Thoracic aorta (tissue), 2 donors: ENCODE measurements at places on chromosomes 6 and 20. TPM values are rescaled to one million over a fixed set of nuclear protein-coding genes. Genes with fewer than 3 reads are reported as not detected.

MATN4 gene
- 0.27 TPM for total RNA-seq

RAD21L1 gene
- not detected for total RNA-seq

SIRPB1 gene
- 8.5 TPM for total RNA-seq

IMPG1 gene
- not detected for total RNA-seq

EPB41L2 gene
- total RNA-seq = 99.6 TPM

PKIG gene
- 125 TPM for total RNA-seq

IP6K3 gene
- 0.56 TPM for total RNA-seq

PTCRA gene
- not detected for total RNA-seq

PLG gene
- total RNA-seq = not detected

TBX18 gene
- total RNA-seq = 53.5 TPM

- H3K4me1 ChIP-seq = peaks cover 15% of the 10 kb centered on the region
- DNase-seq = no peak
- H3K27me3 ChIP-seq = no peaks in the 10 kb centered on the region
- H3K36me3 ChIP-seq = no peaks in the 10 kb centered on the region
- H3K4me3 ChIP-seq = peak overlapping the region; percentile 85
- H3K27ac ChIP-seq = no peak overlapping the region
Measured at GRCh38 chr6:106511288-106512047, 117.8 kb downstream of the RTN4IP1 start.

GRCh38 chr6:3926150-3926482 is 76.9 kb downstream of the FAM50B start:
- H3K36me3 ChIP-seq = no peaks in the 10 kb centered on the region
- H3K27me3 ChIP-seq = no peaks in the 10 kb centered on the region
- H3K27ac ChIP-seq = no peak overlapping the region
- H3K4me3 ChIP-seq = no peak overlapping the region
- H3K4me1 ChIP-seq = peaks cover 17% of the 10 kb centered on the region
- no peak for DNase-seq

DNA sequence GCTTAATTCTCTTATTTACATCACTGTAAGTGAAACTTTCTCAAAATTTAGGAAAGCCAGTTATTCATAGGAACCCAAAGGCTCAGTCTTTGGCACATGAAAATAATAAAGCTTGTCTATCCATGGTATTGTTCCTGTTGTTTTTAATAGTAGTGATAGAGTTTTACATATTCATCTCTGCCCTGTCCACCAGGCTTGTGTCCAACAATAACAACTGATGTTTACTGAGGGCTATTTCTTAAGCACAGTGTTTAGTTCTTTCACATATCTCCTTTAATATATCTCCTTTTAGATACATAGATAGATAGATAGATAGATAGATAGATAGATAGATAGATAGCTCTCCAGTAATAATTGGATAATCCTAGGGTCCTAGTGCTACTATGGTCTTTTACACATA is 34.2 kb downstream of the FOXQ1 start:
- H3K4me1 ChIP-seq = no peaks in the 10 kb centered on the region
- no peaks in the 10 kb centered on the region for H3K27me3 ChIP-seq
- H3K27ac ChIP-seq = no peak overlapping the region
- no peaks in the 10 kb centered on the region for H3K36me3 ChIP-seq
- DNase-seq = no peak

DNA sequence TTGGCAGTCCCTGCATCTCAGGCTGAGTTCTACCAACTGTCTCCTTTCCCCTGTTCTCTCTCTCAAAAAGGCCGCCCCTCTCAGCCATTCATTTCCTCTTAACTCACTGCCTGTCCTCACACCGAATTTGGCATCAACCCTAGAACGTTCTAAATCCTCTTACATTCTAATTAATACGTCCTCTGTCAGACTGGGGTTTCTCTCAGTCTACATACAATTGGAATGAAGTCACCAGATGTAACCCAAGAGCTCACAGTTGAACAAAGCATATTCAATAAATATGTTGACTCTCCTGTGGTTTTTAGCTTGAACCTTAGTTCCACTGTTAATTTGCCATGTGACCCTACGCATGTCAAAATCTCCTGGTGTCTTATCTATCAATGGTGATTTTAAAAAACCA is 269.6 kb downstream of the CLIC5 start:
- H3K27me3 ChIP-seq = no peaks in the 10 kb centered on the region
- no peak overlapping the region for H3K4me3 ChIP-seq
- DNase-seq = no peak
- no peaks in the 10 kb centered on the region for H3K4me1 ChIP-seq
- H3K36me3 ChIP-seq = no peaks in the 10 kb centered on the region

- no peak for DNase-seq
- H3K36me3 ChIP-seq = peaks cover 11% of the 10 kb centered on the region
- H3K27me3 ChIP-seq = no peaks in the 10 kb centered on the region
- no peak overlapping the region for H3K27ac ChIP-seq
- H3K4me3 ChIP-seq = no peak overlapping the region
Measured at GRCh38 chr6:37303091-37303660, 45.2 kb upstream of the TMEM217 start.

- no peak overlapping the region for H3K4me3 ChIP-seq
- H3K27ac ChIP-seq = no peak overlapping the region
- no peaks in the 10 kb centered on the region for H3K27me3 ChIP-seq
- peaks cover 8% of the 10 kb centered on the region for H3K4me1 ChIP-seq
- no peaks in the 10 kb centered on the region for H3K36me3 ChIP-seq
- DNase-seq = no peak
Measured at GRCh38 chr6:38264605-38265004, 375.1 kb downstream of the BTBD9 start.

- no peaks in the 10 kb centered on the region for H3K36me3 ChIP-seq
- H3K4me3 ChIP-seq = peak overlapping the region; percentile 37
- no peaks in the 10 kb centered on the region for H3K27me3 ChIP-seq
- peaks cover 12% of the 10 kb centered on the region for H3K4me1 ChIP-seq
- no peak for DNase-seq
Measured at GRCh38 chr6:5214570-5215052, 46.1 kb downstream of the LYRM4 start.

DNA sequence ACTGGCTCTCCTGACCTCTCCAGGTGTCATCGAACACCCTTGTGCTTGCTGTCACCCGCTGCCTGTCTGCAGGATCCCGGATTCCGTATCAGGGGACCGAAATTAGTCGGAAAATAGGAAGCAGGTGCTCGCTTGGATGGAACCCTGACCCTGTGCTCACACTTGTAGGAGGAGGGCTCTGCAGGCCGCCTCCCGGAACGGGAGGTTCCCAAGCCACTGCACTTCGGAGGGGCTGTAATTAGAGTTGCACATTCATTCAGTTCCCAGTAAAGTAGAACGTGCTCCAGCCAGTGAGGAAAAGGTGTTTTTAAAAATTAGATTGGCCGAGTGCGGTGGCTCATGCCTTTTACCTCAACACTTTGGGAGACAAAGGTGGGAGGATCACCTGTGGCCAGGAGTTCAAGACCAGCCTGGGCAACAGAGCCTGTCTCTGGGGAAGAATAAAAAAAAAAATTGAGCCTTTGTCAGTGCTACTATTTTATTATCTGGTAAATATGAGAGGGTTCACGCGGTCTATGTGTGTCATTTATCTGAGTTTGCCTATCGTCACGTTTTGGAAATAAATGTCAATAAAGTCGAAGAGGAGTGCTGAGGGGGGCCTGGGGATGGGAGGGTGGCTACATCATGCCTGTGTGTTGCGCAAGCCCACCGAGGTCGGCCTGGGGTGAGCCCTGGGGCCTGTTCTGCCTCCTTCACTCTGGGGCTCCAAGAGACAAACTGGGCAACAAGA is 1.5 kb upstream of the GMEB2 start:
- H3K27me3 ChIP-seq = no peaks in the 10 kb centered on the region
- no peak for DNase-seq

DNA sequence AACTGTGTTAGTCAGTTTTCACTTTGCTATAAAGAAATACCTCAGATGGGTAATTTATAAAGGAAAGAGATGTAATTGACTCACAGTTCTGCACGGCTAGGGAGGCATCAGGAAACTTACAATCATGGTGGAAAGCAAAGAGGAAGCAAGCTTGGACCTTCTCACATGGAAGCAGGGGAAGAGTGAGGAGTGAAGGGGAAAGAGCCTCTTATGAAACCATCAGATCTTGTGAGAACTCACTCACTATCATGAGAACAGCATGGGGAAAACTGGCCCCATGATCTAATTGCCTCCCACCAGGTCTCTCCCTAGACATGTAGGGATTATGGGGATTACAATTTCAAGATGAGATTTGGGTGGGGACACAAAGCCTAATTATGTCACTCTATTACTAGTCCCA is 41.3 kb upstream of the PLAGL1 start:
- H3K4me3 ChIP-seq = no peak overlapping the region
- no peak overlapping the region for H3K27ac ChIP-seq
- H3K27me3 ChIP-seq = no peaks in the 10 kb centered on the region
- H3K36me3 ChIP-seq = no peaks in the 10 kb centered on the region
- no peak for DNase-seq
- H3K4me1 ChIP-seq = no peaks in the 10 kb centered on the region

- no peak overlapping the region for H3K4me3 ChIP-seq
- no peaks in the 10 kb centered on the region for H3K36me3 ChIP-seq
- no peak for DNase-seq
- H3K27me3 ChIP-seq = no peaks in the 10 kb centered on the region
Measured at GRCh38 chr6:129140526-129140925, 257.6 kb downstream of the LAMA2 start.

- H3K4me3 ChIP-seq = no peak overlapping the region
- peaks cover 16% of the 10 kb centered on the region for H3K4me1 ChIP-seq
- no peak overlapping the region for H3K27ac ChIP-seq
- no peak for DNase-seq
- H3K27me3 ChIP-seq = no peaks in the 10 kb centered on the region
Measured at GRCh38 chr6:154773610-154774089, 40.4 kb downstream of the SCAF8 start.

- no peak for DNase-seq
- no peak overlapping the region for H3K4me3 ChIP-seq
- H3K36me3 ChIP-seq = no peaks in the 10 kb centered on the region
- no peaks in the 10 kb centered on the region for H3K27me3 ChIP-seq
Measured at GRCh38 chr20:41643504-41643938, 25.3 kb upstream of the CHD6 start.

GRCh38 chr20:23013429-23013828 is 21.7 kb upstream of the SSTR4 start:
- no peaks in the 10 kb centered on the region for H3K27me3 ChIP-seq
- H3K4me1 ChIP-seq = no peaks in the 10 kb centered on the region
- no peak for DNase-seq
- H3K4me3 ChIP-seq = no peak overlapping the region
- no peak overlapping the region for H3K27ac ChIP-seq
- H3K36me3 ChIP-seq = no peaks in the 10 kb centered on the region

DNA sequence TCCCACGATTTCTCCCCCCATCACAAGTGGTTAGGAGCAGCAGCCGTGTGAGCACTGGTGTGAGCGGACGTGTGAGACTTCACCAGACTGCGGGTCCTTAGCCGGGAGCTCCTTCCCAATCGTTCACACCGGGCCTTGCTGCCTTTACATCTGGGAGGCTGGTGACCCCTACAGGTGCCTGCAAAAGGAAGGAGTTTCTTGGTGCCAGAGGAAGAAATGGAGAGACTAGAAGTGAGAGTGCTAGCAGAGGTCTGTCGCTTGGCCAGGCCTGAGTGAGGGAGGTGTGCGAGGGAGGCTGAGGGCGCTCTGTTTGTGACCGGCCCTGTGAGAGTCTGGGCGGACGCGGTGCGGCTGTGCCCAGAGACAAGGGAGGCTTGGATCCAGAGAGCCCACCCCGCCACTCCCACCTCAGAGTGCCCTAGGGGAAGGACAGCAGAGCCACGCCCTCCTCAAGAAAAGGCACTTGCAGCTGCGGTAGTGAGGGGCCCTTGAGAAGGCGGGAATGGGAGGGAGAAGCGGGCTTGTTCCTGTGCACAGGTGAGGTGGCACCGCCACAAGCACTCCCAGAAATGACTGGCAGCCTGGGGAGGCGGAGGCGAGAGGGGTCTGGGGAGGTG is 10.0 kb upstream of the ARMC2 start:
- H3K27me3 ChIP-seq = no peaks in the 10 kb centered on the region
- DNase-seq = no peak
- H3K27ac ChIP-seq = no peak overlapping the region
- H3K36me3 ChIP-seq = no peaks in the 10 kb centered on the region
- H3K4me1 ChIP-seq = peaks cover 7% of the 10 kb centered on the region
- H3K4me3 ChIP-seq = no peak overlapping the region

- no peak for DNase-seq
- H3K36me3 ChIP-seq = no peaks in the 10 kb centered on the region
- H3K4me1 ChIP-seq = no peaks in the 10 kb centered on the region
- no peaks in the 10 kb centered on the region for H3K27me3 ChIP-seq
- H3K4me3 ChIP-seq = no peak overlapping the region
Measured at GRCh38 chr20:61385731-61386130, 133.7 kb downstream of the CDH4 start.

DNA sequence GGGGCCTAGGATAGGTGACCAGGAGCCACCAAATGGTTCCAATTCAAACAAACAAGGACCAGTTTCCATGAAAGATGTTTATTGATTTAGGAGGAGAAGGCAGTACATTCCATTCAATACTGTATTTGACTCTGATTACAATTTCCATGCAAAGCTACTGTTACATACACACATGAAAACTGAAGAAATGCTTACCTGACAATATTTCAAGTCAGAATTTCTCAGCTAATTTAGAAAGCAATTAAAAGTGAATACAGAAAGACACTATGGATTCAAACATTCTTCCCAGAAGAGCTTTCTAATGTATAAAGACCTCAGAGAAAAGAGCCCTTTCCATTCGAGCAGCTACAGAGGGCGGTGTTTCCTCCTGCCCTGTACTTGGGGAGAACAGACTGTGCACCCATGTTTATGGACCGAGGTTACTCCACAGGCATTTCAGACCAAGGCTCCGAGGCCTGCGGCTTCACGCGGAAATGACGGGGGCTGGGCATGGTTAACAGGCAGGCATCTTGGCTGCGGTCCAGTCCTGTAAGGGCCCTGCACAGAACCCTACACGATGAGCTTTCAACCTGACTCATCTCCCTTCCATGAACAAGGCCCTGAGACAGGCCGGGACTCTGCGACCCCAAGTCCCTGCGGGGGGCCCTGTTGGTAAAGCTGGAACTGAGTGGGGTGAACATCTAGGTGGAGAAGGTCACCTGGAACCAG is 25.7 kb upstream of the TCFL5 start:
- H3K27me3 ChIP-seq = no peaks in the 10 kb centered on the region
- no peak for DNase-seq
- no peak overlapping the region for H3K27ac ChIP-seq
- H3K4me3 ChIP-seq = no peak overlapping the region
- peaks cover 52% of the 10 kb centered on the region for H3K36me3 ChIP-seq

- no peak overlapping the region for H3K27ac ChIP-seq
- no peaks in the 10 kb centered on the region for H3K27me3 ChIP-seq
- no peak for DNase-seq
- no peaks in the 10 kb centered on the region for H3K36me3 ChIP-seq
Measured at GRCh38 chr20:39633689-39634088, 671.5 kb downstream of the DHX35 start.
